Sigmoid colon (tissue), 7 donors: ENCODE measurements at places on chromosomes 16 and 17.

- H3K27me3 ChIP-seq: no peaks in the 10 kb centered on the region
- H3K36me3 ChIP-seq: no peaks in the 10 kb centered on the region
- H3K4me1 ChIP-seq: peaks cover 61% of the 10 kb centered on the region
- no peak overlapping the region for H3K27ac ChIP-seq
- H3K4me3 ChIP-seq: no peak overlapping the region
- no peak for DNase-seq
Measured at GRCh38 chr17:46117117-46117516, 76.1 kb downstream of the KANSL1 start.

DNA sequence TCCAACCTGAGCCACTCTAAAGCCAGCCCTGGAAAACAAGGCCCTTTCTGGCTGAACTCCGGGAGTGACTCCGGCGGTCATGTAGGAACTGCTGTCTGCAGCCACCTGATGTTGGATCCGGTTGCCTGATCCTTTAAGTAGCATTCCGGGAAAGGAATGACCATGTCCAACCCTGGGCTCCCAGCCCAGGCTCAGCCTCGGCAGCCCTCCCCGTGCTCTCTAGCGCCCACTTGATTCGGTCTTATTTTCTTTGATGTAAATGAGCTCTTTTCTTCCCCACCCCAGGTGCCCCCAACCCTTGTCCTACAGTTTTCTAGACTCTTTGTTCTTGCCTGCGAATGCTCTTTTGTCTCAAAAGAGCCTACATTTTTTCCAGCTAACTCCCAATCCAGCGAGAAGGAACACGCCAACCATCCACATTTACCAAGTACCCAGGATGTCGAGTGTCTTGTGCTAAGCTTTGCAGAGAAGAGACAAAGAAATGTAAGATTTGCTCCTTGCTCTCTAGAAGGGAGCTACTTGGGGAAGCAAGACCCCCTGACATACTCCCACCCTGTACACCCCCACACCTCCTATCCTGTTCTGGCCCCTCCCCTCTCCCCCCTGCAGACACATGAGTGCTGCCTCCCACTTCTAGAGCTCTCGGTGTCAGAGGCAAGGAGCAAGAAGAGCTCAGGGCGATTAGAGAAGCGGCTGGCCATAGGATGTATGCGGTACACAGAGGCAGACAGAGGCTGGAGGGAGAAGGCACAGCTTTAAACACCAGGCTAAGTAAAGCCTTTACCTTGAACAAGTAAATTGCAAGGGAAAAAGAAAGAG lies 53.8 kb downstream of the COG7 start:
- no peaks in the 10 kb centered on the region for H3K27me3 ChIP-seq
- peaks cover 21% of the 10 kb centered on the region for H3K4me1 ChIP-seq
- DNase-seq: peak; percentile 80

- H3K36me3 ChIP-seq: no peaks in the 10 kb centered on the region
- no peak overlapping the region for H3K27ac ChIP-seq
- H3K4me3 ChIP-seq: no peak overlapping the region
- H3K4me1 ChIP-seq: no peaks in the 10 kb centered on the region
Measured at GRCh38 chr16:2713523-2713922, 6.5 kb downstream of the PRSS27 start.

DNA sequence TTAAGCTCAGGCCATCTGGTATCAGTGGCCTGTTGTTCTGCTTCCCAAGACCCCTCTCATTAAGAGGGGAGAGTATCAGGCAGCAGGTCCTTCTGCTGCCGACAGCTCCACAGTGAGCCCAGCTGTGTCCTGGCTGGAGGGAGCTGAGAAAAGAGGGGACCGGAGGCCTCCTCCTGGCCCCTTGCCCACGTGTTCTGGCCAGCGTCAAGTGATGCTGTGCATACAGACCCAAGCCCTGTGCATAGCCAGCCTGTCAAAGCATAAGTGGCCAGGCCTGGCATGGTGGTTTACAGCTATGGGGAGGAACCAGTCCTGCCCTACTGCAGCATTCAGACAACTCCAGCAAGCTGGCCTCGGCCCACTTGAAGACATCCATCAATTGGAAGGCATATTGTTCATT lies 48.0 kb downstream of the ABCC6 start:
- peak; percentile 94 for DNase-seq
- no peak overlapping the region for H3K4me3 ChIP-seq
- no peaks in the 10 kb centered on the region for H3K36me3 ChIP-seq
- no peak overlapping the region for H3K27ac ChIP-seq
- no peaks in the 10 kb centered on the region for H3K27me3 ChIP-seq

DNA sequence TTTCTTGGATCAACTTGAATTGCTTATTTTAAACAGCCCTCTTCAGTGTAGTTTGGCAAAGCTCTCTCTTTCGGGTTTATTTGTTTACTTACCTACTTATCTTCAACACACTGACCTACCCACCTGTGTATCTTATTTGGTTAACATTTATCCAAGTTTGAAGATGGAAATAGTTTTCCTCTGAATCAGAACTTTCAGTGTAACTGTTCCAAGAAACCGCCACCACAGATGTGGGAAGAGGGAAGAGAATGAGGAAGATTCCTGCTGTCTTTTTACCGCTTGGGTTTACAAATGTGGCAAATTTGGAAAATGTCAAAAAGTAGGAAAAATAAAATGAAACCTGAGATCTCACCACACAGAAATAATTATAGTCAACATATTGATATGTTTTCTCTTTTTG lies 115.8 kb downstream of the MSI2 start:
- no peaks in the 10 kb centered on the region for H3K4me1 ChIP-seq
- H3K27me3 ChIP-seq: no peaks in the 10 kb centered on the region
- H3K4me3 ChIP-seq: no peak overlapping the region
- DNase-seq: no peak

DNA sequence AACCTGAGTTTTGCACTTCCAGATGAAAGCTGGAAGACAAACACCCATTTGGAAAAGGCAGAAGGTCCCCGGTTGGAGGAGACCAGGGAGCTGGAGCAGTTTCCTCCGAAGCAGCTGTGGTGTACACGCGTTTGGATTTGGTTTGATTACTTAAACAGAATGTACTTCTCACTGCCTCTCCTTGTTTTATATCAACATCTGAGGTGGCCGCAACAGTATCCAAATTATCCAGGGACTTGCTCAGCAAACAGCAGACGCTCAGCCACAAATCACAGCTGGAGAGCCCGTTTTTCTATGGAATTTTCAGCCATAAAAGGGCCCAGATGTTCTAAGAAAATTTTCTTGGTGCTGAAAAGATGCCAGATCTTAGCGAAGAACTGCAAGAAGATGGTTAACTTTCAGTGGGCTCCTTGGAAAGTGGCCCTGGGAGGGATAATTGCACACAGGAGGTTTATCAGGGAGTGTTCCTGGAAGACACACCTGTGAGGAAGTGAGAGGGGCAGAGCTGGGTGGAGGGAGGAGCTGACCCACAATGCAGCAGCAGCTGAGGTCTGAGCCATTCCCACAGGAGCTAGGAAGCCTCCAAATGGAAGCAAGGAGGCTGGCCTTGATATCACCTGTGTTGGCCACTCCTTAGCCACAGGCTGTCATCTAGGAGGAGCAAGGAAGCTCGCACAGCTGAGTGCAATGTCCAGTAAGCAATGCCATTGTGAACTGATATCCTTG lies 28.9 kb upstream of the CDH5 start:
- DNase-seq: no peak
- H3K4me3 ChIP-seq: no peak overlapping the region
- no peaks in the 10 kb centered on the region for H3K4me1 ChIP-seq
- H3K36me3 ChIP-seq: no peaks in the 10 kb centered on the region
- peaks cover 6% of the 10 kb centered on the region for H3K27me3 ChIP-seq

DNA sequence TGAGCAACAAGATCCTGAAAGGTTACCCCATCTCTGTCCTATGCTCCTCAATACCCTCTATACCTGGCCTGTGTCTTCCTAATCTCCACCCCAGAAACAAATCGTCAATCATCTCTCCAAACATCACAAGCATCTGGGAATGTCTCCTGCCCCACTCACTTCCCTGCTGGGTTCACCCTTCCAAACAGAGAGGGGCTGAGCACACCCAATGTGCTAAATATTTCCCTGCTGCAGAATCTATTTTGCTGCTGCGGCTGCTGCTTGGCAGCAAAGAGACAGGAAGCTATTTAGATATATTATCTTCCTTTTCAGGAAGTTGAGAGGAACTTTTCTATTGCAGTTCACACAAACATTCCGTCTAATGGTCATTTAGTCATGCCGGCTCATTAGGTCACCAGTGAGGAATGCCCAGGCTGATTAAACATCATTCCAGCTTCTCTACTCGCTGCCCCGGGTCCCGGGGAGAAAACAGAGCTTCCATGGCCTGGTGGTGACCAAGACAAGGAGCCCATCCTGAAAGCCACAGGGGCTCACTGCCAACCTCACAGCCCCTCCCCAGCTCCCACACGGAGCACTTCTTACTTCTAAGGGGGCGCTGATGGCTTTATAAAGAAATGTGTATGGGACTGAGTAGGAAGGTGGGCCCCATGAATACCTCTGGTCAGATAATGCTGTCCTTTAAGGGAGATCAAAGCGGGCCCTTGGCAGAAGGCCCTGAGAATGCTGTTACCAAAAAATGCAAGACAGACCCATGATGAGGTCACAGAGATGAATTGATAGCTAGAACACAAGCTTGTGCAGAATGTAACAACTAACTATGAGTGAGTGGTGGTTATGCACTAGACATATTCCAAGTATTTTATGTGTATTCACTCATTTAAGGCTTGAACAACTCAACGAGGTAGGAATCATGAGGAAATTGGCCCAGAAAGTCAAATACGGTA lies 218.3 kb downstream of the SOX9 start:
- H3K27me3 ChIP-seq: peaks cover 4% of the 10 kb centered on the region
- H3K4me1 ChIP-seq: peaks cover 10% of the 10 kb centered on the region
